Dermis microvascular lymphatic vessel endothelial cell (primary cell): ENCODE measurements at places on chromosomes 13 and 19.

- peak; percentile 76 for DNase-seq
Measured at GRCh38 chr13:43363156-43363953, 340.0 kb downstream of the DNAJC15 start.

DNA sequence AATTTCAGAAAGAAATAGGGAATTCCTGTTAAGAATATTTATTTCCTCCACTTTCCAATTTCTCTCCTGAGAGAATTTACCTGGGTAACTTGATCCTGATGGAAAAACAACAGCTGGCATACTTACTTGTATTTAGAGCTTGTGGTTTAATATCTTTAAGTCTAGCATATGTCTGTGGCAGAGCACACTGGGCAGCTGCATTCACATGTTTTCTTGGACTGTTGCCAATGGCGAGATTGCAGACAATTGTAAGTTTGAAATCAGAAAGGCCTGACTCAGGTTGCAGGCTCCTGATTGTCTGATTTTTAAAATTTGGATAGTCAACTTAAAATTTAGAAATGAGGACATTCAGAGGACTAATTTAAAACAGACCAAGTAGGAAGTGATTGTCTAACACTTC is 66.9 kb downstream of the NHLRC3 start:
- DNase-seq = no peak

- DNase-seq = no peak
Measured at GRCh38 chr13:31105020-31105795, 56.5 kb downstream of the HSPH1 start.

- peak; percentile 97 for DNase-seq
Measured at GRCh38 chr13:44710576-44710975, 134.4 kb upstream of the TSC22D1 start.

- peak; percentile 75 for DNase-seq
Measured at GRCh38 chr19:3682741-3683404, 17.4 kb downstream of the PIP5K1C start.
